ENCODE measurements at places on chromosomes 6 and 20.

DNA sequence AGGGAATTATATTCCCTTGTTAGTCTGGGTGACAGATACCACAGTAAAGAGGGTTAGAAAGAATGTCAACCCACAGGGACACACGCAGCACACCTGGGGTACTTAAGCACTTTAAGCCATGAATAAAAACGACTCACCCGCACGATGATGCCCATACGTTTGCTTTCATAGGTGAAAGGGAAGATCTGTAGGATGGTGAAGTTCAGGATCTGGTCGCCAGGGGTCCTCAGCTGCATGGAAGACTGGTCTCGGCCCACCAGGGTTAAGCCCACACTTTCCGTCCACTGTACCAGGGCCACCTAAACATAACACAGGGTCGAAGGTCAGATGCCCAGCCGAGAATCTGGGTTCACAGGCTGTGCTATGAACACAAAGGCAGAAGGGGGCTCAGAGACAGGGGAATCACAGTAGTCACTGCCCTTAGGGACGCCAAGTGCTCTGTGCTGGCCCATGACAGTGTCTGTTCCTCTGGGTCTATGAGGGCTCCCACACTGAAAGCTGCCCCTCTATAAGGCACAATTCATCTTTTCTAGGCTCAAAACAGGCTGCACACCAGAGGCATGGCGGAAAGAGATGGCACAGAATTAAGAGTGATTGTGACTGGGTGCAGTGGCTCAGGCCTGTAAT lies 96.8 kb upstream of the NFATC2 start:
- DNase-seq, result no peak

DNA sequence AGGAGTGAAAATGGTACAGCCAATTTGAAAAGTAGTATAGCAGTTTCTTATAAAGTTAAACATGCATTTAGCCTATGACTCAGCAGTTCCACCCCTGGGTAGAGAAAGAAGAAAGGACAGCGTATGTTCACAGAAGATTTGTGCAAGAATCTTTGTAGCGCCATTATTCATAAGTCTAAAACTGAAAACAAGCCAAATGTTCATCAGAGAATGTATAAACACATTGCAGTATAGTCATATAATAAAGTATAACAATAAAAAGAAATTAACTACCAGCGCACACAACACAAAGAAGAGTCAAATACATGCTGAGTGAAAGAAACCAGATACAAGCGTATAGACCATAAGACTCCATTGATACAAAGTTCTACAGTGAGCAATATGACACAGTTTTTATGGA lies 294.0 kb downstream of the SAMD5 start:
- no peak for DNase-seq

DNA sequence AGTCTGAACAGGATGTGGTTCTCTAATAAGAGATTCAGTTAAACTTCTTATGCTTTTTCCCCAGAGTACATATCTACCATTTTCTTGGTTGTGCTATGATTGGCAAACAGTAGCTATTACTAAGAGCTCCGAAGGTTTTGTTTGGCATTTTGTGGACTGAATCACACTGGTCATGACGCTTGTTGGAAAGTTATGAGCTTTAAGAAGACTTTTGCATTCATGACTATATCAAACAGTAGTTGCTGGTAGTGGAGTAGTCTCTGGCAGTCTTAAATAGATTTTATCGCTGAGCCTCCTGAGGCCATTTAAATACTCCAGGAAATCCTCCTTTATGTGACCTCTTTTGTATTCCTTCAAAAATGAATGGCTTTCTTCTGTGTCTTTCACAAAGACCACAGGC lies 40.8 kb downstream of the CCDC170 start:
- no peak for DNase-seq

- peak; percentile 78 for DNase-seq
Measured at GRCh38 chr6:73180763-73181619, 44.3 kb downstream of the KHDC1L start.

DNA sequence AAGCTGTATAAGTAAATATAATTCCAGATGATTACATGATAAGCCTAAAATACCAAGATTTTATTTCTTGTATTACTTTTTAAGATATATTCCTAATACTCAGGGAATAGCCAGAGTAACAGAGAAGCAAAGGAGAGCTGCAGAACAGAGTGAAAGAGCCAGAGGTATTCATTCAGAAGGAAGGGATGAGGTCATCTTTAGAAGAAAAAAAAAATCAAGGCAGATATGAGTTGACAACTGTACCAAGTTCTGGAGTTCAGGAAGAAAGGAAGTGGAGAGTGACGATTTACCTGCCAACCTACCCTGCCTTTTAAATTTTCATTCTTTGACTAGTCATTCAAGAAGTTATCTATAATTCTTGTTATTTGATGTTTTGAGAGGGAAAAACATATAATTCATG lies 28.8 kb upstream of the NHSL1 start:
- no peak for DNase-seq
